ENCODE measurements at places on chromosomes 6 and 20.

DNA sequence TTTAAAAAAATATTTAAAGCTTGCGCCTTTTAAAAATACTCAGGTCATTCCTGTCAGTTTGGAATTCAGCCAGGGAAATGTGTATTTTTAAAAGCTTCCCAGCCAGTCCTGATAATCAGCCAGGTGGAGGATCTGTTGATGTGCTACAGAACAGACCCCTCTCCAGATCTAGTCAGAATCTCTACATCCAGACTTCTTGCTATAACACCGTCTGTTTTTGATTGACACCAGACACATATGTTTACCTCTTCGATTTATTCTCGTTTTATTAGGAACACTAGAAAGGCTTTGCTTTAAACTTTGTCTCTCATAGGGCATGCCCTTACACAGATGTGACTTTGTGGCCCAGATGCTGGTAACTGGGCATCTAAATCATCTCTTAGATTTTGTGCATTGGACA is 11.7 kb downstream of the PARD6B start:
- DNase-seq: no peak

DNA sequence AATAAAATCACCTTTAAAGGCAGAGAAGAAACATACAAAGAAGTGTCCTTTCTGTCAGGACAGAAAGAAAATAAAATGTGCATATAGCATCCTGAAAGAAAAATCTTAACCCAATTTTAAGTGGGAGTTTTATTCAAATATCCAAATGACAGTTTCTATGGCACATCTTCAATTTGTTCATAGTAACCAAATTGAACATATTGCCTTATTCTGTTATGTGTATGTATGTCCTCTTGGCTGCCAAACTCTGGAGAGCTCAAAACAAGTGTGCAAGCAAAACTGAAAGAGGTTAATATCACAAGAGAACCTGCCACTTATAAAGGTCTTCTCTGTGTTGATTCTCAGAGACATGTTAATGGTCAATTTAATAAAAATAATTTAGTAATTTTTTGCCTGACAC is 334.7 kb downstream of the BCKDHB start:
- no peak for DNase-seq

DNA sequence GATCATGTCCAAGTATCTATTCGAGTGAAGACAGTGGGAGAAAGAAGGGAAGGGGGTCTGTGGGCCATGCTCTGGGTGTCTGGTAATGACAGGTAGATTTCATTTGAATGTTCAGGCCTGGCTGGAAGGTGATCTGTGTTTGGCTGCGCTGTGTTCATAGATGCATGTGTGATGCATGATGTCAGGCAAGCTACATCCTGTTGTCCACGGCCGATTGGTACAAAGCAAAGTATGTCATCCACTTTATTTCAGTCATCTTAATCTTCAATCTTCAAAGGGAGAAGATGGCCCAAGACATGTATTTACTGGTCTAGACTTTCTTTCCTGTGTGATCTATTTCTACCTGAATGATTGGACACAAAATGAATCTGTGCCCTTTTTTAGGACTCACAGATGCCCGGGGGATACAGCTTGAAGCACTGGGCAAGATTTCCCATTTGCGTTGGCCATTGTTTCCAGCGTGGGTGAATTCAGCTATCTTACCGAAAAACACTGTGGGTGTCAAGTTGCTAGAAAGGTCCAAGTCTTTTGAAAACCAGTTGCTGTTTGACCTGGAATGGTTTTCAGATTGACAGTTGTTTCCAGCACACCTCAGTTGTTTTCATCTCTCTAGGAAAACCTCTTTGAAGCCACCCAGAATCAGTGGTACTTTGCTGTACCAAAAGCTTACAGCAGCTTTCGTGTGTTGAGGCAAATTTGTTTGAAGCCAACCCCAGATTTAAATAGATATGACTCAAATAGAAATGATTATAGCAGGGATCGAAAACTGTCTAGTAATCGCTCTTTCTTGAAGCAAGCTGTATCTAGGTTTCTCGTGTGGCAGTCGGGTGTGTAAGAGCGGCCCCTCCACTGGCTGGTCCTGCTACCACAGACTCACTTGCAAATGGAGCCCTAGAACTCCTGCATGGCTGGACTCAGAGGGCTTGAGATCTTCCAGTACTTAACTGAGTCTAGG is 27.2 kb downstream of the DUSP22 start:
- no peak for DNase-seq

GRCh38 chr6:135831016-135831415 is 20.5 kb upstream of the PDE7B start:
- DNase-seq: no peak

GRCh38 chr20:49669601-49670189 is 44.0 kb downstream of the B4GALT5 start:
- no peak for DNase-seq

DNA sequence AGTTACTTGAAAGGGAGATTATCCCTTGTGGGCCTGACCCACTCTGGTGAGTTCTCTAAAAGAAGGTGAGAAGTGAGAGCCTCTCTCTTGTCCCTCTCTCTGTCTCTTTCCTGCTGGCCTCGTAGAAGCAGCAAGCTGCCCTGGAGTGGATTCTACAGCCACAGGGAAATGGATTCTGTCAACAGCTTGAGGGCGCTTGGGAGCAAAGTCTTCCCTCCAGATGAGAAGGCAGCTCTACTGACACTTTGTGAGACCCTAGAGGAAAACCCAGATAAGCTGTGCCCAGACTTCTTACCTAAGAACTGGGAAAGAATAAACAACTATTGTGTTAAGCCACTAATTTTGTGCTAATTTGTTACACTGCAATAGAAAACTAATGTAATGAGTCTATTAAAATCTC is 39.9 kb downstream of the ANKRD60 start:
- no peak for DNase-seq

GRCh38 chr6:1285556-1285955 is 26.3 kb upstream of the FOXQ1 start:
- no peak for DNase-seq

- no peak for DNase-seq
Measured at GRCh38 chr20:48585061-48585870, 242.5 kb downstream of the PREX1 start.

DNA sequence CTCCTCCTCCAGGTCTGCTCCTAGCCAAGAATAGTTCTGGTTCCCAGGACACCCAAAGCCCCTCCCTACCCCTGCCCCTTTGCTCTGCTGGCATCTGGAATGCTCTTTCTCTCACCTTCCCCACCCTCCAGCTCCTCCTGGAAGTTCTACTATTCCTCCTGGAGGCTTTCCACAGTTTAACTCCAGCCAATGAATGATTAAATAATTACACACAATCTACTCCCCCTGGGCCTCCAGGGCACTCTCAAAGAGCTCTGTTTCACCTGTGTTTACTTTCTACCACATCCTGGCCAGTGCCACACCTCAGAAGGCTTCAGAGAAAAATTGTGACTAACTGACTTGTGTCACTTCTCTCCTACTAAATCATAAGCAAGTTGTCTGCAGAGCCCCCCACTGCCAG is 36.2 kb downstream of the GCM1 start:
- DNase-seq: no peak

GRCh38 chr6:115885636-115886366 is 174.9 kb downstream of the FRK start:
- no peak for DNase-seq

DNA sequence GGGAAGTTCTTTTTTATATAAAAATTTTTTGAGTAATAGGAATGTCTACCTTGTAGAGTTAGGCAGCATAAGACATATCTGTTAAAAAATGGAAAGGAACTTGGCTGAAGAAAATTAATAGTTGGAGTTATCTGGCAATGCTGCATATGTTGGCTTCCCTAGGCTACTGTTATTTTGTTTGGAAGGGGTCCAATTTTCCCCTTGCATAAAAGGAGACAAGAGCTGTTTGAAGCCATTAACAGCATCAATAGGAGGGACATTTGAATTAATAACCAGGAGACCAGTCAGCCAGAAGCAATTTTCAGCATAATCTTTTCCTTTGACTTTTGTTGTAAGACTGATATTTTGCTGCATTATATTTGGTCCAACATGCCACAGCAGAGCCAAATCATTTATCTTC is 80.9 kb upstream of the TAB2 start:
- no peak for DNase-seq

GRCh38 chr6:150694889-150695288 is 95.2 kb downstream of the PLEKHG1 start:
- no peak for DNase-seq

- no peak for DNase-seq
Measured at GRCh38 chr20:57772349-57772964, 62.6 kb upstream of the PMEPA1 start.

All from activated CD4-positive, alpha-beta T cell treated with anti-CD3 and anti-CD28 coated beads, Interleukin-2, amount 50 U/mL, for 1 hour (primary cell).